ENCODE measurements at places on chromosomes 4 and X.

- DNase-seq = no peak
Observed at GRCh38 chr4:107131295-107131694, 95.2 kb upstream of the DKK2 start.

DNA sequence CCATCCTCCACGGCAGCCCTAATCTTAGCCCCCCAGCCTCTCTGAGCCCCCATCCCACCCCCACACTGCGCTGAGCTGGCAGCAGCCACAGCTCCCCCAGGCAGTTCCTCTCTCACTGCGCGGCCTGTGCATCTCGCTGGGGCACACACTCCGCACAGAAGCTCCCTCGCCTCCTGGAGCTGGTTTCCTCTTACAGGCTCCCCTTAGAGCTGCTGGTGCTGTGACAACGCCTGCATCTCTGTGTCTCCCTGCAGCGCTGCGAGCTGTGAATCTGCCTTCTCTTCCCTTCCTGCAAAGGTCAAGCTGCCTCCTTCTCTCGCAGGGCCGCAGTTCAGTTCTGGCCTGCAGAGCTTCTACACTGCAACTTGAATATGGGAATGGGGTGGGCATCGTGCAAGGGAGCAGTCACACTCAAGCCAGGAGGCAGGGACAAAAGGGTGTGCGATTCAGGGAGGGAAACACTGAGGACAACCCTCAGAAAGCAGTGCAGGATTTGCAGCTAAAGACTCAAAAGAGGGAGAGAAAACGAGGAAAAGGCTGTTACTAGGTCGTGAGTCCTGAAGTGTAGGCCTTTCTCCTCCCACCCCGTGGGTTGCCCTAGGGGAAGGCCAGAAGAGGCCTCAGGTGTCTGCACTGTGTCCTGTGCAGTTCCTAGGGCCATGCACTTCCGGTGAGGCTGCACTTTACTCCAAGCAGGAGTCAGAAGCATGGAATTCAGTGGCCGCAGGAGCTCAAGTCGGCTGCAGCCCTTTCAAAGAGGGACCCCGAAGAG lies 87.0 kb downstream of the BCOR start:
- DNase-seq = no peak

GRCh38 chr4:183505611-183506388 lies 942 bp downstream of the ING2 start:
- DNase-seq = peak; percentile 94

GRCh38 chrX:78595901-78596502 lies 63.1 kb downstream of the RTL3 start:
- DNase-seq = no peak

GRCh38 chr4:68447201-68447600 lies at the start of gene TMPRSS11E:
TMPRSS11E (plus strand) TSS chr4:68447463; CDS start chr4:68447513, 50 bp downstream.
- no peak for DNase-seq

GRCh38 chr4:46249516-46249915 lies 125.7 kb upstream of the GABRG1 start:
- DNase-seq = no peak
